Naive thymus-derived CD8-positive, alpha-beta T cell (primary cell): ENCODE measurements at places on chromosomes 1 and 21. TPM values are rescaled to one million over a fixed set of nuclear protein-coding genes. Genes with fewer than 3 reads are reported as not detected.
A peak's percentile ranks its signal among the peaks of the same experiment; 100 is the strongest.

DNA sequence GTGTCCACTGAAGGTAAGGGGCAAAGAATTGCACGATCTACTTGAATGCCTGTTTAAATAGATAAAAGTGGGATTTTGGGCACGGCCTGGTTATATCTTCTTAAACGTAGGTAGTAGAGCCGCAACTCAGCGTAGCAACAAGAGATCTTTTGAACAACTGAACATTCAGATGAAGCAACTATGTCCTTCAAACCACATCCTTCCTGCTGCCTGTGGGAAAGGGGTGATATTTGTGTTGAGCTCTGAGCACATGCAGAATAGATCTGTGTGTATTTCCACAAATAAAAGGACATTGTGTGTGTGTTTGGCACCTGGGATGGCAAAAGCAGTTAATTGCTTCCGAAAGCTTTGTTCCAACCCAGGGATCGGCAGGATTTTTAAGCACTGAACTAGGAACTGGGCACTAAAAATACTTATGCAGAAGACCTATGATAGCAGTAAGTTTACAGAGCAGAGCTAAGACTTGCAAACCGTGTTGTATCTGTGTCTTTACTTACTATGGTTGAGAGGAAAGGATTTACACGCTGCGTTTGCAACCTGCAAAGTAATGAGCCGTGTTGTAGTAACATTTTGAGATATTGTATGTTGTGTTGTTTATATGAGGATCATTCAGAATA, 333.4 kb downstream of the CHRM3 start:
- DNase-seq = peak; percentile 8

DNA sequence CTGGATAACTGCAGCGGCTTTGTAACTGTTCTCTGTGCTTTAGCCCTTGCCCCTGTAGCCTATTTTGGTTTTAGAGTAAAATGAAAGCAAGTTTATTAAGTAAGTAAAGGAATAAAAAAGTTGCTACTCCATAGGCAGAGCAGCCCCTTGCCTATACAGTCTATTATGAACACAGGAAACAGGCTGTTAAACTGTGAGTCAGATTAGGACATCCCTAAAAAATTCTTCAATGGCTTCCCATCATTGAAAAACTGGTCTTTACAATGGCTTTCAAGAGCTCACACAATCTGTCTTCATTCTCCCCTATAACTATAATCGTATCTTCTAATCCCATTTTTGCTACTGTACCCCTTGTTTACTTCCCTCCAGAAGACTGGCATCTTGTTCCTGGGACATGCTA, 43.0 kb downstream of the ATG4C start:
- DNase-seq = no peak

GRCh38 chr1:7372477-7373120, 398.5 kb upstream of the VAMP3 start:
- DNase-seq = no peak

The FCN3 gene
- not detected for polyA plus RNA-seq
